Endothelial cell (in vitro differentiated cells): ENCODE measurements at places on chromosomes 2 and 18.
A peak's percentile ranks its signal among the peaks of the same experiment; 100 is the strongest.

- H3K36me3 ChIP-seq = no peaks in the 10 kb centered on the region
- no peaks in the 10 kb centered on the region for H3K27me3 ChIP-seq
- H3K27ac ChIP-seq = no peak overlapping the region
- peaks cover 11% of the 10 kb centered on the region for H3K4me1 ChIP-seq
These were observed 485.2 kb downstream of the PTPRM start for GRCh38 chr18:8052237-8052701.

GRCh38 chr2:102145107-102145506 lies 2.6 kb downstream of the IL1R1 start:
- DNase-seq = no peak
- H3K27me3 ChIP-seq = peaks cover 22% of the 10 kb centered on the region
- peaks cover 26% of the 10 kb centered on the region for H3K36me3 ChIP-seq
- no peak overlapping the region for H3K27ac ChIP-seq
- H3K4me1 ChIP-seq = peaks cover 7% of the 10 kb centered on the region
- no peak overlapping the region for H3K4me3 ChIP-seq

GRCh38 chr18:42330296-42330695 lies 375.3 kb downstream of the PIK3C3 start:
- H3K4me1 ChIP-seq = no peaks in the 10 kb centered on the region
- no peak overlapping the region for H3K4me3 ChIP-seq
- no peak for DNase-seq
- no peaks in the 10 kb centered on the region for H3K36me3 ChIP-seq
- H3K27ac ChIP-seq = no peak overlapping the region
- no peaks in the 10 kb centered on the region for H3K27me3 ChIP-seq

- H3K27me3 ChIP-seq = peaks cover 1% of the 10 kb centered on the region
- DNase-seq = no peak
- H3K36me3 ChIP-seq = no peaks in the 10 kb centered on the region
- no peak overlapping the region for H3K27ac ChIP-seq
- no peak overlapping the region for H3K4me3 ChIP-seq
These were observed 373.6 kb upstream of the TRIB2 start for GRCh38 chr2:12343141-12343540.

DNA sequence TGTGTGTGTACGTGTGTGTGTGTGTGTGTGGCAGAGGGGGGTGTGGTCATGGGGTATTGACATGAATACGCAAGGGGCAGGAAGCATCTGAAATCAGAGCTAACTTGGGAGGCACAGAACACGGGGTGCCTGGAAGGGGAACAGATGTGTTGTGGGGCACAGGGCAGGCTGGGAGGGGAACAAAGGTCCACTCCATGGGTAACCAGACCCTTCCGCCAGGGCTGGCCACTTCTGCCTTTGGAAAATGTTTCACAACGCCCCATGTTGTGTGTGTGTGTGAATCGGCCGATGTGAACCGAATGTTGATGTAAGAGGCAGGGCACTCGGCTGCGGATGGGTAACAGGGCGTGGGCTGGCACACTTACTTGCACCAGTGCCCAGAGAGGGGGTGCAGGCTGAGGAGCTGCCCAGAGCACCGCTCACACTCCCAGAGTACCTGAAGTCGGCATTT lies at the start of gene SLC11A1:
SLC11A1 (plus strand) TSS at position 358 of the 451 bp plus-strand sequence. CDS start 96 bp downstream, outside the sequence.
- H3K27ac ChIP-seq = no peak within 1 kb of the TSS
- DNase-seq = no peak
- H3K27me3 ChIP-seq = peaks cover 10% of the 10 kb centered on the region
- peak within 1 kb of the TSS; percentile 69 for H3K4me3 ChIP-seq

DNA sequence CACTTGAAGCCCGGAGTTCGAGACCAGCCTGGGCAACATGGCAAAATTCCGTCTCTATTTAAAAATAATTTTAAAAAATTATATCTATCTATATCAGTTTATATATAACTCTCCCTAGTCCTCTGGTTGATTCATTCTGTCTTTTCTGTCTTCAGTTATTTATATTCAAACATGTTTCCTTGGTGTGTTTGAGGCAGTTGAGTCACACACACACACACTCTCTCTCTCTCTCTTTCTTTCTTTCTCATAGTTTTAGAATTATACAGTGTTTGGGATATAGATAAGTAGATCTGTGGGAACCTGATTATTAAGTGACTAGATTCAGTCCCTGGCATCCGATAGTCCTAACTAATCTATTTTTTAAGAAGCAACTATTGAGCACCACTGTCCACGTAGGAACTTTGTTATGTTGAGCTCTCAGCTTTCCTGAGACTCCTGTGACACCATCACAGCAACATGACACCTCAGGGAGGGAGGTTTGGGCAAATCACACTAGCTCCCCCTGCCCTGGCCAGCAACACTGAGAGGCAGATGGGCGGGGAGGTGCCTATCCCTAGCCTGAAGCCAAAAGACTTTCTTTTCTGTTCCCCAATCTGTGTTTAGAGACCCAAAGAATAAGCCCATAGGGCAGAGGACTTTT lies 482.7 kb downstream of the DLGAP1 start:
- no peak overlapping the region for H3K27ac ChIP-seq
- H3K36me3 ChIP-seq = no peaks in the 10 kb centered on the region
- H3K4me1 ChIP-seq = no peaks in the 10 kb centered on the region
- DNase-seq = no peak

- peaks cover 50% of the 10 kb centered on the region for H3K4me1 ChIP-seq
- DNase-seq = no peak
- no peak overlapping the region for H3K4me3 ChIP-seq
- H3K36me3 ChIP-seq = peaks cover 32% of the 10 kb centered on the region
These were observed 105.3 kb downstream of the CABLES1 start for GRCh38 chr18:23240609-23240930.
